ENCODE measurements at places on chromosomes 3 and 15. TPM values are rescaled to one million over a fixed set of nuclear protein-coding genes. Genes with fewer than 3 reads are reported as not detected.

Gene CRYGS
- polyA plus RNA-seq = not detected

Gene ZCWPW2
- 0.19 TPM for polyA plus RNA-seq

Gene ISL2
- polyA plus RNA-seq = 0.89 TPM

Gene ASB14
- 0.53 TPM for polyA plus RNA-seq

Gene CYP8B1
- polyA plus RNA-seq = not detected

Gene KLF15
- polyA plus RNA-seq = not detected

Gene HGD
- 0.24 TPM for polyA plus RNA-seq

Gene TGM4
- 0.06 TPM for polyA plus RNA-seq

Measured in IgD-negative memory B cell (primary cell).